ENCODE measurements at places on chromosomes 1 and 21.

DNA sequence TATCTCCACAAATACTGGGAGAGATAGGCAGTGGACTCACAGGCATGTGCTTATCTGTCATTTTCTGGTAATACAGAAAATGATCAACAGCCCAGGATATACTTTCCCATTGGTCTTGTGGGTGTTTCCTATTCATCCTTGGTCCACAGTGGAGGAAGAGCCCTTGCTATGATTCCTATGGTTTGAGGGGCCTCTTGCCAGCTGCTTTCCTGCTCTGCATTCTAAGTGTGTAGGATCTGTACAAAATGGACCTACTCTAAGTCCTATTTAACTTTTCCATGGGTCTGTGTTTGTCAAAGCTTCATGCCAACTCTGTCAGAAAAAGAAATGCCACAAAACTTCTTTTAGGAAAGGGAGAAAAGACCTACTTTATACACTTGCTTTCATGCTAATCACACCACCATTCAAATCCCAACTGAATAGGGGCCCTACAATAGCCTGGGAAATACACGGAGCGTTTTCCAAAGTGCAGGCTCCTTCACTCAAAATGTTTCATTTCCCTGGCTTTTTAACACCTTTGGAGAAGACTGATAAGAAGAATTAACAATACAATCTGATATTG is 16.4 kb downstream of the PLPP3 start:
- no peak for DNase-seq

DNA sequence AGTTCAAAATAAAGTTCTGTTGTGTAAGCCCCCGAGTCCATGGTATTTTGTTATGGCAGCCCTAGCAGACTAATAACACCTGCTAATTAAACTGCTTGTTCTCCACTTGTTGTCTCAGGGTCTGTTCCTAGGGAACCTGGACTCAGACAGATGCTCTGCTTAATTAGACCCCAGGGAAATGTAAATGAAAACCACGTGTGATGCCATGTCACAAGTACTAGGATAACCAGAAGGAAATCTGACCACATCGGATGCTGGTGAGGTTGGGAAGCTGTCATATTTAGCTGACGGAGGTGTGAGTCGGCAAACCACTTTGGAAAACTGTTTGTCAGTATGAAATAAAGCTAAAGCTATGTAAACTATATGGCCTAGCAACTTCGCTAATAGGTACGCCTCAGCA is 19.6 kb downstream of the EDN2 start:
- no peak for DNase-seq

DNA sequence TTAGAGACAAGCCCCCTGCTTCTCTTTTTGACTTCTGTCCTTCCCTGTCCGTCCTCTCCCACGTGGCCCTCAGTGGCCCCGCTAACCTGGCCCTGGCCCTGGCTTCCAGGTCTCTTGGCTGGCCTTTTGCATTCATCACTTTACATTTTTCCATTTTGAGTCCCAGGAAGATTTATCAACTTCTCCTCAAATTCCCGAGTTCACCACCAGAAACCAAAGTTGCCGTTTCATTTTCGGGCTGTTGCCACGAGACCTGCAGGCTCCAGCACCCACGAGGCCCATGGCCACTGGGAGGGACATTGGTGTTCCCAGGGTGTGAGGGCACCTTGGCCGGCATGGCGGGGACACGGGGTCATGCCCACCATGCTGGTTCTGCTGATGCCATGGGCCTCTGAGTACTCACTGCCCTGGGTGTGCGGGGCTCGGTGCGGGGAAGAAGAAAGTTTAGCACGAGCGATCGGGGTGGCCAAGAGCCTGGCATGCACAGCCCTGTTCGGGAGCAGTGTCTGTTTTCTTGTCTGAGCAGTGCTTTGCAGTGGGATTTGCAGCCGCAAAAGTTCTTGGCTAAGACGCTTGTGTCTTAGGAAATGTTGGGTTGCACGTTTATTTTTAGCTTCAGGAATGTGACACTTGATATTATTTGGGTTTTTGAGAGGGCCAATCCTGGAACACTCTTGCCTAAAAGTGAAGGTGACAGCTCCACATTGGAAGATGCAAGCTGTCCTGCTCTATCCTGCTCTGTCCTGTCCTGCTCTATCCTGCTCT is 40.4 kb upstream of the ADARB1 start:
- no peak for DNase-seq

- no peak for DNase-seq
Measured at GRCh38 chr1:178934546-178934945, 63.7 kb upstream of the ANGPTL1 start.

- no peak for DNase-seq
Measured at GRCh38 chr1:41690331-41690730, 205.8 kb upstream of the EDN2 start.
